ENCODE measurements at places on chromosomes 7 and 10.

GRCh38 chr7:158811461-158811860 lies 17.8 kb downstream of the ESYT2 start:
- no peak for DNase-seq

GRCh38 chr10:32073128-32073527 lies 16.9 kb upstream of the KIF5B start:
- DNase-seq, result no peak

- no peak for DNase-seq
Observed at GRCh38 chr7:21495731-21496130, 47.1 kb upstream of the DNAH11 start.

- no peak for DNase-seq
Observed at GRCh38 chr10:103429647-103430046, 22.5 kb downstream of the CALHM2 start.

DNA sequence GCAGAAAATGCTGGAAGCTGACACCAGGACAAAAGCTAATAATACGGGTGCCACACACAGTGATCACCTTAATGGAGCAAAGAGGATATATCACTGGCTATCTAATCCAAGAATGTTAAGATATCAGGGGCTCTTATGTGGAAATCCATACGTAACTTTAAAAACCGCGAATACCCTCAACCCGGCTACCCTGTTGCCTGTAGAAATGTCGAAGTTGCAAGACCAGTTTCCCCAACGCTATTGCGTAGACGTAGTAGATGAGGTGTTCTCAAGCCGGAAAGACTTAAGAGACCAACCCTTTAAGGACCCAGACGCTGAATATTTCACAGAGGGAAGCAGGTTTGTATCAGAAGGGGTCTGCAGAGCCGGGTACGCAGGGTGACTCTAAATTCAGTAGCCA lies 7.9 kb upstream of the CYREN start:
- no peak for DNase-seq

- no peak for DNase-seq
Observed at GRCh38 chr7:131723926-131724325, 167.5 kb upstream of the PODXL start.

- DNase-seq, result no peak
Observed at GRCh38 chr10:7477538-7478334, 66.9 kb upstream of the SFMBT2 start.

GRCh38 chr10:52216852-52217251 lies 97.2 kb upstream of the DKK1 start:
- no peak for DNase-seq

DNA sequence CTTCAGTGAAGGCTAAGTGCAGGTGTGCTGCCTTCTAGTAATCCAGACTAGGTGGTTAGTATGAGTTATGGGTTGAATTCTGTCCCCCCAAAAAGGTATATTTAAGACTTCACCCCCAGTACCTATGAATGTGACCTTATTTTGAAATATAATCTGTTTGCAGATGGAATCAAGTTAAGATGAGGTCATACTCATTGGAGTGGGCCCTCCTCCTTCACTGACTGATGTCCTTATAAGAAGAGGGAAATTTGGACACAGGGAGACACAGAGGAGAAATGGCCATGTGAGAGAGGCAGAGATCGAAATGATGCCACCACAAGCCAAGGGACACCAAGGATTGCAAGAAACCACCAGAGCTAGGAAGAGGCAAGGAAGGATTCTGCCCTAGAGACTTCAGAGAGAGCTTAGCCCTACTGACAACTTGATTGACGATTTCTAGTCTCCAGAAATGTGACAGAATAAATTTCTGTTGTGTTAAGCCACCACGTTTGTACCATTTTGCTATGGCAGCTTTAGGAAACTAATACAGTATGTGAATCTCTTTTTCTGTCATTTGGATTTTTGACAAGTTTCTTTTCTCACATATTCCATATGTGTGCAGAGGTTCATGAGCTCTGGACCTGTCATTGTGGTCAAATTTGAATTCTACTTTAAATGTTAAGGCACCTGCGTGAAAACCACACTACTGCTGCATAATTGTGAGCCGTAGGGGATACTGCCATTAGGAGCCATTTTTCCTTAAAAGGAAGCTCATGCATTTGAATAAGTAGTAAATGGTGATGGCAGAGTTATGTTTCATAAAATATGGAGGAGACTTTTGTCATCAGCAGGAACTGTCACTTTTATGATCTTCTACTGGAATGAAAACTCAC lies 2.6 kb upstream of the RPA3 start:
- DNase-seq, result no peak

GRCh38 chr7:113890331-113891030 lies 28.3 kb downstream of the PPP1R3A start:
- DNase-seq, result no peak

- no peak for DNase-seq
Observed at GRCh38 chr10:30422981-30423654, 10.9 kb upstream of the MAP3K8 start.

DNA sequence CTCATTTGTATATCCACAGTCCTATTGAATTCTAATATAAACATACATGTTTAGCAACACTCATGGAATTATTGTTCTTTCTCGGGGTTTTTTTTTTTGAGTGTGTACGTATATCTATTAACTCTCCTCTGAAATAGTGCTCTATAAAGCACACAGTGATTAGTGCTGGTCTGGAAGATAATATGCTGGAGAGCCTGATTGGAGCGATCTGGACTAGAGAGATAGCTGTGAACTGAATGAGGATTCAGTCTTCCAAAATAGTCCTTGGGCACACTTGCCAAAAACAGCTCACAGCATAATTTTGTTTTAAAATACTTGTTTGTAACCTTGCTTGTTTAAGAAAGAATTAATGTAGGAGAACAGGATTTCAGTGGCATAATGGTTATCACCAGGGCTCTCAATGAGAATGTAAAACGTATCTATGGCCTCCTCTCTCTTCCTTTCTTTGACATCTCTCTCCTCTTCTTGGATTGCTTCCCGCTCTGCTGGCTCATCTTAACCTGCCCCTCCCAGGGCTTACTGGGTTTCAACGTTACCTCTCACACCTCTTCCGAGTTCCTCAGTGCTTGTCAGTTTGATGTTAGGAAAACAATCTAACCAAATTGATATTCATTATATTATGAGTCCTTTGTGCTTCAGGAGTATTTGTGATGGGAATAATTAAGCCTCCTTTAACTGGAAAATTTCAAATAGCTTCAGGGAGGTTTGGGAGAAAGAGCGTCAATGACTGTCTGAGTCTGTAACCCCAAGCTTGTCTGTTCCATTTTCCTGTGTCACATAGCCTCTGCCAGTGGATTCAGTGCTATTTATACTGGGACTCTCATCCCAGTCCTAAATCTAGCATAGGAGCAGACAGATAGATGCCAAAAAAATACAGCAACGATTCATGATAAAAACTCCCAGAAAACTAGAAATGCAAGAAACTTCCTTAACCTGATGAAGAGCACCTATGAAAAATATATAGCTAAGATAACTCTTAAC lies 16.2 kb upstream of the AGK start:
- no peak for DNase-seq

DNA sequence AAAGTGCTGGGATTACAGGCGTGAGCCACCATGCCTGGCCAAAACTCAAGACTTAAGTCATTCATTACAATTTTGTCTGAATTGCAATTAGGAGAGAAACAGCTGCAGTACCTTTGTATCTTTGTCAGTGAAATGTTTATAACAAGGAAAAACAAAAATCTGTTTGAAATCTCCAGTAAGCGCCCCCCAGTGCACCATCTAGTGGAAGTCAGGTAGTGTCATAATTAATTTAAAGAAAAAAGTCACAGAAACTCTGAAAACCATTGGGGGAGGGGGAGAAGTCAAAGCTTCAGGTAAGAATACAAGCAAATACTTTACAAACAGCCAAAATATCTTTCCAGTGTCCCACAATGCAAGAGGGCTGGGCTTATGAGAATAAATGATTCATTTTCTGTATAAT lies 2.8 kb downstream of the MPP7 start:
- DNase-seq, result no peak

- no peak for DNase-seq
Observed at GRCh38 chr10:76492026-76492425, 1060.6 kb downstream of the LRMDA start.

GRCh38 chr10:59216178-59216869 lies 39.9 kb downstream of the PHYHIPL start:
- DNase-seq, result no peak
